Activated naive CD4-positive, alpha-beta T cell (primary cell): ENCODE measurements at places on chromosomes 1 and 21.
A peak's percentile ranks its signal among the peaks of the same experiment; 100 is the strongest.

GRCh38 chr1:88998716-88999115, 6.3 kb upstream of the KYAT3 start:
- no peak for DNase-seq

DNA sequence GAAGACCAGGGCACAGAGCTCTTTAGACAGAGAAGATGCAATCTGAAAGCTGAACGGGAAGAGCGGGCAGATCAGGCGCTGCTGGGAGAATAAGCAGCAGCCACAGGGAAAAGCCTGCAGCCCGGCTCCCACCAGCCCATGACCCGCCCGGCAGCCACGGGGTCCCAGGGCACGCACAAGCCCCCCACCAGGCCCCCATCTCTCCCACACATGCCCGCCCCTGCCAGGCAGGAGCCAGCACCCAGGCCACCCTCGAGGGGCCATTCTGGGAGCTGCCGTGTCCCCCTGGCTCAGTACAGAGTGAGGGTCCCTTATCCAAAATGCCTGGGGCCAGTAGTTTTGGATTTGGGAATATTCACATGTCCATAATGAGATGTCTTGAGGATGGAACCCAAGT, 16.3 kb downstream of the SLC19A1 start:
- no peak for DNase-seq

GRCh38 chr1:162765788-162766187, 24.7 kb upstream of the HSD17B7 start:
- DNase-seq = no peak

- no peak for DNase-seq
These were observed 52.8 kb upstream of the TBX15 start for GRCh38 chr1:119040906-119041305.

DNA sequence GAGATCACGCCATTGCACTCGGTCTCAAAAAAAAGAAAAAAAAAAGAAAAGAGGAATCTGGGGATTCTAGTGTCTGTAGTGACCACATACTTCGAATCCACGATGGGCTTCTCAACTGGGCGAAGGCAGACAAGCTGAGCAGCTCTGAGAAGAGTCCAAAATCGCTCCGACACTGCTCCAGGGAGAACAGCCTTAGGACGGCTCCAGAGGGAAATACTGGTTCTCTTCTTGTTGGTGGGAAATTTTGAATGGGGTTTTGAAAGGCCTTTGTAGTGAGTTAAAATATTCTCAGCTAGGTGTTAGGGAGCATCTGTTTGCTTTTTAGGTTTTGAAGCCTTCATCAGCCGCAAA, 18.3 kb upstream of the HJV start:
- no peak for DNase-seq

DNA sequence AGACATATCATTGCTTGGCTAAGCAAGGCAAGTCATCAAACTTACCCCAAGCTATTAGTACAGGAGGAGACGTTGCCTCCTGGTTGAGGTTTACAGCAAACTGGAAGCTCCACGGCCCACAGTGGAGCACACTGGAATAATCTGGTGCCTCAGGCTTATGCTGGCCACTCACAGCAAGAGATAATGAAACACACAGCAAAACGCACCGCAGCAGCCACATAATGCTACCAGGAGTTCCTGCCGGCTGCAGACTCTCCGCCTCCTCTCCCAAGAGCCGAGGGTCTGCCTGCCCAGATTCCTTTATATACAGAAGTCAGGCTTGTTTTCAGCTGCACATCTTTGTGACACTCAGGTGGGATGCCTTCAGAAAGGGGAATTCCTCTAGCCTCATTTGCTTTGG, 306 bp downstream of the ZP4 start:
- DNase-seq = no peak

GRCh38 chr1:183417772-183418491, at the start of gene NMNAT2:
NMNAT2 (minus strand) TSS chr1:183418380; CDS start chr1:183418267, 113 bp downstream.
- no peak for DNase-seq

GRCh38 chr1:185263292-185263691, 53.8 kb downstream of the IVNS1ABP start:
- no peak for DNase-seq

GRCh38 chr1:89755591-89755990, 65.2 kb upstream of the LRRC8D start:
- DNase-seq = no peak

DNA sequence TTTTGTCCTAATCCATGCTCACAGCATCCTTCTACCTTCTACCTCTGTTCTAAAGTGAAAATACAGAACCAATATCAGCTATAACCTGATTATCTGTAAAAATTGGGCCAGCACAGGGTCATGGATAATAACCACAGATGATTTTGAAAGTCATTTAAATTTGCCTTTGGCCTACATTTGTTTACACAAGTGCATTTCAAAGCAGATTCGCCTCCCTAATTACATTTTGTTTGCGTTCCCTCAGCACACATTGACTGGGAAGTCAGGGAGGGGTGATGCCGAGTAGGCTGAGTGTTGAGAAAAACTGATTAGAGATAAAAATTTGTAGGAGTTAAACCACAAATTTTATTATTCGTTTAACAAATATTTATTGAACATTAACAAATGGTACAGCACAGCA, 19.2 kb upstream of the RGS8 start:
- no peak for DNase-seq

DNA sequence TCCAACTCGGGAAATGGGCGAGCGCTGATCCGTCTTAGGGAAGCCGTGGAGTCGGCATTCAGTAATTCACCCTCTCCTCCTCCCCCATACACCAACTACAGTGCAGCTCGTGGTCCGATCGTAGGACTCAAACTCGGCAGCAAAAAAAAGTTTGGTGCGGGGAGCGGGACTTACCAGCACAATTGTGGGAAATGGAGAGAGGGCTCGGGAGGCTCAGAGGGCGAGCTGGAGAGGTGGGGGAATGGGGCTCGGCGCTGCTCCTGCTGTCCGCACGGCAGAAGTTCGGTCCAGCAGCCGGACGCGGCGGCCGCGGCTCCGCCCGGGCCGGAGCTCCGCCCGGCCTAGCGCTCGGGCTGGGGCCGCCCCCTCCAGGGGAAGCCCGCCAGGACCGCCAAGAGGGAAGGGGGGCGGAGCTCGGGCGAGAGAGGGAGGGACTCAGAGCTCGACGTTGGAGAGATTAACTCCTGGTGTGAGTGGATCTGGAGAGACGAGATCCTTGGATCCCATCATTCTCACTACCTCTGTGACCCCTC, 676 bp upstream of the PIAS3 start:
- peak; percentile 41 for DNase-seq

DNA sequence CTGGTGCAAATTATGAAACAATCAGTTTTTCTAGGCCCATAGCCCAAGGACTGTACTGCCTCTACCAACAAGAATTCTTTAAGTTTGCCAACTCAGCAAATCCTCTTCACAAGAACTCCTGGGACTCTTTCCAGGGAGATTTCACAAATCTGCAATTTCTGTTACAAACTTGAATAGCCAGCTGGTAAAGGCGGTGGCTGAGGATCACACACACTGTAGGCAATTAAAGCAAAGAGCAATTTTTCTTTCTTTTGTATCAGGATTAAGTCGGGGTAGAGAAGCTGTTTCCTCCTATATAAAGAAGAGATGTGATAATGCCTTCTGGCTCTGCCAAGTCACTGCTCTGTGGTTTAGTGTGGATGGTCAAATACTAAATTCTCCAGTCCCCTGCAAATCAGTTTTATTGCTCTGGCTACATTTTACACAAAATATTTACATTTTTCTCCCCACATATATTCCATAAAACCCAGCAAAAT, 1.7 kb downstream of the ALDH9A1 start:
- no peak for DNase-seq

GRCh38 chr1:210568631-210569030, 239.9 kb downstream of the HHAT start:
- no peak for DNase-seq

- DNase-seq = no peak
These were observed 27.6 kb downstream of the NDC1 start for GRCh38 chr1:53810497-53810896.

DNA sequence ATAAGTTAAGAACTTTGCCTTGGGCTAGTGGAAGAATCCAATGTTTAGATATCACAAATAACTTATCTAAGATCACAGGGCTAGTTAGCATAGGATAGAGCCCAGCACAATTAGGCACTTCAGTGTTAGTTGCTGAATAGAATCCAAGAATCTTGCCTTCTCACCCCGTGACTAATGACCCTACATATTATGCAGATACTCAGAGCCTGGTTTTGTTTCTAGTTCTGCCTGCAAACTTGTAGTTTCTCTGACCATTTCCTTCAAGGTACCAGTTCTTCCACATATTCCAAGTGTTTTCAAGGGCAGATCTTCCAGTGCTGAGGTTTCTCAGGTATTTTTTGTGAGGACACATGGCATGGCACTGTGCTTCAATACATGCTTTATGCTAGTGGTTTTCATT, 239.3 kb downstream of the KCNK2 start:
- DNase-seq = no peak

DNA sequence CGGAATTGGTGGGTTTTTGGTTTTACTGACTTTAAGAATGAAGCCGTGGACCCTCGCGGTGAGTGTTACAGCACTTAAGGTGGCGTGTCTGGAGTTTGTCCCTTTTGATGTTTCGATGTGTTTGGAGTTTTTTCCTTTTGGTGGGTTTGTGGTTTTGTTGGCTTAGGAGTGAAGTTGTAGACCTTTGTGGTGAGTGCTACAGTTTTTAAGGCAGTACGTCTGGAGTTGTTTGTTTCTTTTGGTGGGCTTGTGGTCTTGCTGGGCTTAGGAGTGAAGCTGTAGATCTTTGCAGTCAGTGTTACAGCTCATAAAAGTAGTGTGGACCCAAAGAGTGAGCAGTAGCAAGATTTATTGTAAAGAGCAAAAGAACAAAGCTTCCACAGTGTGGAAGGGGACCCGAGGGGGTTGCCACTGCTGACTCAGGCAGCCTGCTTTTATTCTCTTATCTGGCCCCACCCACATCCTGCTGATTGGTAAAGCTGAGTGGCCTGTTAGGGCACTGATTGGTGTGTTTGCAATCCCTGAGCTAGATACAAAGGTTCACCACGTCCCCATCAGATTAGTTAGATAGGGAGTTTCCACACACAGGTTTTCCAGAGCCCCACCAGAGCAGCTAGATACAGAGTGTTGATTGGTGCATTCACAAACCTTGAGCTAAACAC, 20.9 kb downstream of the HENMT1 start:
- DNase-seq = peak; percentile 12

DNA sequence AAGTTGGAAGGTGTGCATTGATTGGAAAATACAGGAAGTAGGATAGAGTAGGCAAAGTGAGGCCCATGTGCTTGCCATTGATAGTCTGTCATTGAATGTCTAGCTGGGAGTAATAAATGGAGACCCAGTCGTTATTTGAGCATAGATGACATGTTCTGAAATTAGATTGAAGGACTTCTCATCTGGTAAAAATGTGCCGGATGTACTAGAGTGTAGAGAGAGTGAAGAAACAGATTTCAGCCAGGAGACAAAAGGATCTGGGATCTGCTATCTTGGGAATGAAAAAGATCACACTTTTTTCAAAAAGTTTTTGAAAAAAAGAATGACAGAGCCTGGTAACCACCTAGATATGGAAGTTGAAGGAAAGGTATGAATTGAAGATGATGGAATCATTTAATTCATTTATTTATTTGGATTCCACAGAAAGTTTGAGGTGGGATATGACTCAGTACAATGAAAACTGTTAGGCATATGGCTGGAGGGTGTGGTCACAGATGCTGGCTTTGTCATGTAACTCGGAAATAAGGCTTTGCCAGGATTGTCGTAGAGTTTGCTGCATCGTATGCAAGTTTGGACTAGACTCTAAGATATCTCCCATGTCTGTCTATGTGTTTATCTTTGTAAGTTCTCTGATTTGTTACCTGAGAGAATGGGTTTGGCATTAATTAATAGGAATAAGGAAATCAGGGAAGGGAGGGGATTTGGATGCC, 137.1 kb downstream of the PBX1 start:
- no peak for DNase-seq

DNA sequence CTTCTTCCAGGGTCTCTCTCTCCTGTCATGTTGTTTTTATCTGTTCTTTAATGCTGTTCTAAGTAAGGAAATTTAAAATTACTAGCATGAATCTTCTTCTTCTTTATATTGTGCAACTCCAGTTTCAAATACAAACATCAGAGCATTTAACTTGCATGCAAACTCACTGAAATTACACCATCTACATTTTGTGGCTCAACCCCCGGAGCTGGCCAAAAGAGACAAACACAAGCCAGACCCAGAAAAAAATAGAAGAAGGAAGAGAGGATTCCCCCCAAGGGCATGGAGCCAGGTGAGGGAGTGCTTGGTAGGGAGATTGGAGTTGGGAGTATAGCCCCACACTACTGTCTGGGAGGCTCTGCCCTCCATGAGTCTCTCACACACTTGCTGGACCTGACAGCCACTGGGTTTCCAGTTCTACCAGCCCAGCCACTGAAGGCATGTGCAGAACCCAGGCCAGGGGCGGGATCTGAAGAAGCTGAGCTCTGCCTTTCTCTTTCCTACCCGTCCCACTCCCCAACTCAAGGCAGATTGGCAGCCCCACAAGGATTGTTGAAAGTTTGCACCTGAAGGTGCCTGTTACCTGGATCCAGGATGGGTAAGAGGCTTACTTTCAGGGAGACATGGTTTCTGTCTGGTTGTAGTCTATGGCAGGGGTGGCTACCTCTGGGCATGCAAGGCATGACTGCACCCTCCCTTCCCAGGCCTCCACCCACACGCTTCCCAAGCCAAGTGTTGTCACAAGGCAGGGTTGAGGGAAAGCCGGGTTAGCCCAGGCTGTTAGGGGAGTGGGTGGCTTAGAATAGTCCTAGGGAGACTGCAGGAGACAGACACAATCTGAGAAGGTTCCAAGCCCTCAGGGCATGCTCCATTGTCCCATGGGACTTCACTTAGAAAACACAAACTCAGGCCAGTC, 297.2 kb downstream of the TGFB2 start:
- no peak for DNase-seq

GRCh38 chr1:199020904-199021303, 382.1 kb downstream of the PTPRC start:
- DNase-seq = no peak

- DNase-seq = no peak
These were observed 393.5 kb downstream of the SMYD3 start for GRCh38 chr1:246113555-246114095.

DNA sequence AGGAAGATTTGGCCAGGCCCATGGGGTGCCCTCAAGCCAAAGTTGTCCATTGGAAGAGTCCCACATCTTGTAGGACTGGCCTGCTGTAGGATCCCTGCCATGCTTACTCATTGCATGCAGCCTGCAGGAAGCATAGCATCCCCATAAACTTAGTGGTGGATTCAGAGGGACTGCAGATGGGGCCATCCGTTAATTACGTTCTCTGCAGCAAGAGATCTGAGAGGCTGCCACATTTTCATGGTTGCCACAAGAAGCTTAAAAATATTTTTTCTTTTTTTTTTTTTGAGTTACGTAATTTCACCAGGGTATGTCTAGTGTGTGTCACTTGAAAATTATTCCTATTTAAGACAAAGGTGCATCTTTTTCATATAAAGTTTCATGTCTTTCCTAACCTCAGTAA, 329.7 kb upstream of the USP24 start:
- no peak for DNase-seq
